ENCODE measurements at places on chromosomes 7 and 10. TPM values are rescaled to one million over a fixed set of nuclear protein-coding genes. Genes with fewer than 3 reads are reported as not detected.

Gene MSMB
- total RNA-seq, result not detected

GRCh38 chr7:127391591-127392181 lies 822 bp downstream of the ZNF800 start:
- no peak for DNase-seq

Gene NUPR2
- not detected for total RNA-seq

GRCh38 chr7:93955304-93955703 lies 33.8 kb downstream of the GNG11 start:
- DNase-seq, result no peak

- no peak for DNase-seq
Observed at GRCh38 chr7:133117452-133117851, 35.6 kb upstream of the CHCHD3 start.

Gene ITGB8
- 107 TPM for total RNA-seq

- no peak for DNase-seq
Observed at GRCh38 chr10:31011665-31012022, 20.0 kb downstream of the ZNF438 start.

Gene RPA3
- total RNA-seq, result 233 TPM

Gene TLX1
- not detected for total RNA-seq

Gene CAV1
- 210 TPM for total RNA-seq

- peak; percentile 33 for DNase-seq
Observed at GRCh38 chr7:19376538-19376937, 231.3 kb upstream of the FERD3L start.

- DNase-seq, result no peak
Observed at GRCh38 chr10:128860574-128860973, 606.5 kb upstream of the MGMT start.

DNA sequence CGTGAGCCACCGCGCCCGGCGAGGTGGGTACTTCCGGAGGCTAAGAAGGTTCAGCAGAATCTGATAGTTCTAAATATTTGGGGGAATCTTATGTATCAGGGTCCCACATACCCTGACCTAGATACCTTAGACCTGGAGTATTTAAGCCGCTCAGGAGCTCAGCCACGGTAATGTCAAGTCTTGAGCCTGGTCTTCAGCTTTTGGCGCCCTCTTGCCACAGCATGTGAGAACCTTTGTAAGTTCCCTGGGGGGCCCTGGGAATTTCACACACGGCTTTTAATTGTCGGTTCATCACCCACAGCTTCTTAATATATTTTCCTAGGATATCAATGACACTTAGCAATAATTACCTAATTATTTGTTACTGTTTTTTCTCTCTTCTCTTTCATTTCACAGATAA lies 324.3 kb upstream of the GALNT17 start:
- DNase-seq, result no peak

- no peak for DNase-seq
Observed at GRCh38 chr10:73359492-73359891, 828 bp upstream of the CFAP70 start.

Gene POR
- total RNA-seq, result 118 TPM

Gene SMIM30
- total RNA-seq, result 137 TPM

DNA sequence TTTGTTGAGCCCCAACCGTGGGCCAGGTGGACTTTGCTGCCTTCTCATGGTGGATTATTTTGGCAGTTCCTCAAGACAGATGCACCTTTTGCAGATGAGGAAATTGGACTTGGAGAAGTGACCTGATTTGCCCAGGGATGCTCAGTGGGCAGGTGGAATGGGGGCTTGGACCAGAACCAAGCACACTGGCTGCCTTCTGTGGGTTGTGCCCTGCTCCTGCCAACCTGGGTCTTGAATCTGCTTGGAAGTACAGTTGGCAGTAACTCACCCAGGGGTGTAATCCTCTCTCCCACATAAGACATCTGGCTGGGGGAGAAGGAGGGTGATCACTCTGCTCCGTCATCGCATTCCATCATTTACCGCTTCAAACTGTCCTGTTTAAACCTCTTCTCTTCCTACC lies 110.5 kb upstream of the GPR26 start:
- DNase-seq, result no peak

DNA sequence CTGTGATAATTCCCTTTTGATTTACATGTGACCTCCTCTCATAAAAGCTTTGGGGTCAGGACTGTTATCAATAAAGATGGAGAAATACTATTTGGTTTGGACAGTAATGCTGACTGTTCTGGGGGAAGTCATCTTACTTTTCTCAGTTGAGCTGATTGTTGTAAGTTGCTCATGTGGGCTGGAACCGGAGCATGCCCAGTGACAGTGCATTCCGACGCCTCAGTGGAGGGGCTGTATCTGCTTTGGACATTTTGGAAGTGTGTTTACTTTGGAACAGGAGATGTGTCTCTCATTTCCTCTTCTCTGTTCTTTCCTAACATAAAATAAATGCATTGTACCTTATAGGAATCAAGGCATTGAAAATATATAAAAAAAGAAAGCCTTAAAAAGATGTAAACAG lies 30.1 kb downstream of the RBM33 start:
- no peak for DNase-seq

Gene ST8SIA6
- 0.14 TPM for total RNA-seq

- no peak for DNase-seq
Observed at GRCh38 chr7:2567679-2568278, 9.0 kb downstream of the IQCE start.

- no peak for DNase-seq
Observed at GRCh38 chr10:130934293-130935127, 377.0 kb downstream of the TCERG1L start.

- peak; percentile 21 for DNase-seq
Observed at GRCh38 chr10:22002591-22003176, 846 bp downstream of the DNAJC1 start.

DNA sequence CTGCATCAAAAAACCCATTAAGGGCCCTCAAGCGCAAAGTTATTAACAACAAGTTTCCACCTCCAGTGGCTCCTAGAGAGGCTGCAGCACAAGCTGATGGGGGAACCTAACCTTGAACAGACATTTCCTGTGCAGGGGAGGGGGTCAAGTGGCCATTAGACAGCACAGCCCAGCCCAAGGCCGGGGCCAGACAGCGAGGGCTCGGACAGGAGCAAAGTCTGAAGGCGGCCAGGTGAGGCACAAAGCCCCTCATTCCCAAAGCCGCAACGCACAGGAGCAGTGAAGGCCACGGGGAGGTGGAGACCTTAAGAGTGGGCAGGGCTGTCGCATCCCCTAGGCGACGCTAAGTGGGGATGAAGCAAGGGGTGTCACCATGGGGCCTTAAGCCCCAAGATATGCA lies 73.2 kb upstream of the ZNF746 start:
- DNase-seq, result no peak

Gene LGI1
- total RNA-seq, result 0.08 TPM

- no peak for DNase-seq
Observed at GRCh38 chr10:92790440-92790839, 57.9 kb upstream of the EXOC6 start.

GRCh38 chr7:132650498-132650897 lies 74.2 kb upstream of the PLXNA4 start:
- DNase-seq, result peak; percentile 86

Gene MIOS
- total RNA-seq, result 46.1 TPM

DNA sequence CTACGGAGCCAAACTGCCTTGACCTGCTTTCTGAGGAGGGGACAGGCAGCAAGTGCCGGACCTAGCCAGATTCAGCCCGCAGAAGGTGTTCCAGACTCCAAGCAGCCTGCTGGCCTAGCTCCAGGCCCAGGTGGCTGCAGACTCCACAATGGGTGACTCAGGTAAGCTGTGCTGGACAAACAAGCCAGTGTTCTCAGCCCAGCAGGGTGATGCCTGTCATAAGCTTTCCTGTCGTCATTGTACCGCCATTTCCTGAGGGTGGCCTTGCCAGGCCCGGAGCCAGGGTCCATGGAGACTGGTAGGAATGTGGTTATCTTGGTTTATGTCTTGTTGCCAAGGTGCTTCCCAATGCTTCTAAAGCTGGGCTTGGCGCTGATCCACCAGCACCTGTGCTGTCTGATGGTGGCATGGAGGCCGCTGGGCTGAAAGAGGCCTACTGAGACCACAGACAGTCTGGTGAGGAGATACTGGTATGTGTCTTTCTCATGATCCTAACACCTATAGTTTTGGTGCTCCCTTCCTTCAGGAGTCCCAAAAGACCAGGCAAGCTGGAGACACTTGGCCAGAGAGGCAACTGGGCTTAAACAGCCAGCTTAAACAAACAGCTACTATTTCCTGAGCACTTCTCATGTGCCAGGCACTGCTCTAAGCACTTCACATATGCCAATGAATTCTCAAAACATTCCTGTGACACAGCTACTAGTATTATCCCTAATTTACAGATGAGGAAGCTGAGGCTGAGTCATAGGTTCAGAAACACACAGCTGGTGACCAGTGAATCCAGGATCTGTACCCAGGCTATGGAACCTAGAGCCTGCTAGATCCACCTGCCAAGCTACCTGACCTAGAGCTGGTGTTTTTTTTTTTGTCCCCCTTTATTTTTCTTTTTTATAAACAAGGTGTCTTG lies 42.0 kb downstream of the ZC3HC1 start:
- peak; percentile 63 for DNase-seq

DNA sequence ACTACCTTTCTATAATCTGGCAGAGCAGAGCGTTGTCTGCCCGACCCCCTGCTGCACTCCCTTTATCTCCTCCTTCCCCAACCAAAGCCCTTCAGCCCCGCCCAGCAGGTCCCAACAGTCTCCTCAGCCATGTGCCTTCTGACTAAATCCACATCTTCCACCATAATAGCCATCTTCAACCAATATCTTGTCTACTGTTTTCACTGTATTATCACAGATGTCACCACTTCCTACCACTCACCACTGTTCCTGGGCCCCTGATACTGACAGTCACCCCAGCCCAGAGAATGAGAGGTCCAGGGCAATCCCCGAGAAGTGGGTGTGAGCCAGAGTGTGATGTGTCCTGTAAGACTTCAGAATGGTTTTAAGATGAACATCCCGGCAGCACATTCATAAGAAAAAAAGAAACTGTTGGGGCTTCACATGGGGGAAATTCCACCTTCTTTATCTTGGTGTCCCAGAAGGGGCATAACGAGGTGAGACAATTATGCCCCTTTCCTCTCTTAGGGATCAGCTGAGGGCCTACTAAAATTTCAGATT lies 25.3 kb downstream of the CCDC6 start:
- no peak for DNase-seq

DNA sequence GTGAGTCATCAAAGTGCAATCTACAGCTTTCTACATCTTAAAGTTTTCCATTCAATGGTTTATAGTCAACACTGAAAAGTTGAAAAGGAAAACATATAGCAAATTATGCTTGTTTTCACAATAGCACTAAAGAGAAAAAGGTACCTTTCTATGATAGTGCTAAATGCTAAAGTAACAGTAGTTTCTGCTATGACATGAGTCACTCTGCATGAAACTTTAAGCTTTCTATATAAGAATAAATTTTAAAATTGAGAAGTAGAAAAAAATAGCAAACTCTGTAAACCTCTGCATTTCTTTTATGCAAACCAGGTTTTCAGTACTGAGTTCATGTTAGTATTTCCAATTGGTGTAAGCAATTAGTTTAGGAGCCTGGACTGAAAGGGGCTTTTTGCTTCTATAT lies 31.2 kb upstream of the TMEM168 start:
- DNase-seq, result no peak

DNA sequence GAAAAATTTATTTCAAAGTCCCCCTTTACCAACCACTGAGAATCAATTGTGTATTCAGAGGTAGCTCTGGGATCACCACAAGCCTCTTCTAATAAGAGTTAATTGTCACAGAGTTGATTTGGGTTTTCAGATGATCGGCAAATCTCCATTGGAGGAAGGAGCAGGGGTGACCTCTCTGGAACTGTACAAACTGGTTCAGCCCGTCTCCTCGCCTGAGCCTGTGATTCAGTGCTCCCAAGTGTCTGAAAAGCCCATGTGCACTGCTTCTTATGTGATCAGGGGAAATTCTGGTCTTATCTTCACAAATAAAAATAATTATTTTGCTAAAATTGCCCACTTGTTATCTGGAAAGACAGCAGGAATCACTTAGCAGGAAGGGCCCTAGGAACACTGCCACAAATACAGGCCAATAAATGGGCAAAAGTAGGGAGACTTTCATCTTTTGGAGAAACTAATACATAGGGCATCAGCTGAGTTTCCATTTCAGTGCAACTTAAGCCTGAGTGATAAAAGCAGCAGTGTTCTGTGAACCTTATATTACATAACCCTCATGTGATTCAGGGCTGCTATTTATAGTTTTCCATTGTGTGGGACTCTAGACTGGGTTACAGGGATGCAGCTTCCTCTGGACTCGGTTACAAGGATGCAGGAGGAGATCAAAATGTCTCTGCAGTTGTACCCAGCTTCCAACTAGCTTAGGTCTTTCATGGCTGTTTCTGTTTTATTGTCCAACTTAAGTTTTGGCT lies 32.3 kb downstream of the CDK1 start:
- DNase-seq, result peak; percentile 45

Gene CCDC172
- total RNA-seq, result 0.06 TPM
